ENCODE measurements at places on chromosomes 13 and 19. TPM values are rescaled to one million over a fixed set of nuclear protein-coding genes. Genes with fewer than 3 reads are reported as not detected.

Gene RNF113B
- total RNA-seq = not detected

Gene HIPK4
- total RNA-seq = under 0.01 TPM

Gene EPSTI1
- total RNA-seq = 1.7 TPM

Gene EDNRB
- 0.45 TPM for total RNA-seq

Gene HPN
- not detected for total RNA-seq

Gene IRGC
- total RNA-seq = not detected

Gene DAND5
- total RNA-seq = not detected

Gene METTL21C
- not detected for total RNA-seq

Gene POLR2E
- total RNA-seq = 122 TPM

Gene FGF22
- total RNA-seq = not detected

Gene ZNF90
- total RNA-seq = not detected

Gene OLFM4
- total RNA-seq = not detected

Gene TNFSF13B
- 0.94 TPM for total RNA-seq

Gene GRIN2D
- total RNA-seq = 0.66 TPM

Gene ANKRD24
- 0.38 TPM for total RNA-seq

Gene LRRC8E
- 1.6 TPM for total RNA-seq

Gene MEGF8
- 35.5 TPM for total RNA-seq

Gene ZNF749
- 10.7 TPM for total RNA-seq

Gene KLC3
- 0.19 TPM for total RNA-seq

Gene ZNF473
- 4.9 TPM for total RNA-seq

Gene CLDND2
- total RNA-seq = 0.18 TPM

Gene LSM14A
- 135 TPM for total RNA-seq

Gene KLF1
- not detected for total RNA-seq

Gene MCEMP1
- total RNA-seq = not detected

Gene FAM124A
- 1.9 TPM for total RNA-seq

Gene ZNF433
- 2.8 TPM for total RNA-seq

Gene ZNF816
- 6.9 TPM for total RNA-seq

Gene SHISA2
- 3.1 TPM for total RNA-seq

Gene VSTM2B
- total RNA-seq = not detected

Gene ADM5
- total RNA-seq = 0.47 TPM

Gene CCL25
- not detected for total RNA-seq

Gene LILRA5
- total RNA-seq = not detected

Measured in endothelial cell of coronary artery (primary cell).